HepG2 (cell line): ENCODE measurements at places on chromosomes 4 and X. TPM values are rescaled to one million over a fixed set of nuclear protein-coding genes. Genes with fewer than 3 reads are reported as not detected.

DNA sequence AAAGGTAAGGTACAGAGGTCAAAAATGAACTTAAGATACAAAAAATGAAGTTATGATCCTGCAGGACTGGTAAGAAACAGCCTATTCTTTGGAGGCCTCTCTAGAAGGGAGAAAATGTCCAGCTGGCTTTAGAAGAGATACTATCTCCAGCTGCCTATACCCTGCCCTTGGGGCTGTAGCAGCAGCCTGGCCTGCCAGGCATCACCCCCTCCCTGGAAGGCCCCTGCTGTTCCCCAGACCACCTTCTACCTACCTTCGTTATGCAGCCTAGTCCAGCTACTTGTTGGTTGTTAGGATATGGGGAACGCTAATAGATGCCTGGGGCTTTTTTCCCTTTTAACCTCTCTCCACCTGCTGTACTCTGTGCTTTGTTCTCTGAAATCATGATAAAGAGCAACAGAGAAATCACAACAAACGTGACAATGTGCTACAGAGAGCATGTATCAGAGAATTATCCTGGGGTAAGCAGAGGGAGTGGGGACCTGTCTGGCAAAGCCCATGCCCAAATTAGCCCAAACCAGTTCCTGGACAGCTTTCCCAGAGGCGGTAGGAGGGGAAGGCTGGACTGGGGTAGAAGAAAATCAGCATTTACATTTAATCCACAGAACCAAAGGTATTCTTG is 34.5 kb downstream of the FRMD7 start:
- no peak for DNase-seq

DNA sequence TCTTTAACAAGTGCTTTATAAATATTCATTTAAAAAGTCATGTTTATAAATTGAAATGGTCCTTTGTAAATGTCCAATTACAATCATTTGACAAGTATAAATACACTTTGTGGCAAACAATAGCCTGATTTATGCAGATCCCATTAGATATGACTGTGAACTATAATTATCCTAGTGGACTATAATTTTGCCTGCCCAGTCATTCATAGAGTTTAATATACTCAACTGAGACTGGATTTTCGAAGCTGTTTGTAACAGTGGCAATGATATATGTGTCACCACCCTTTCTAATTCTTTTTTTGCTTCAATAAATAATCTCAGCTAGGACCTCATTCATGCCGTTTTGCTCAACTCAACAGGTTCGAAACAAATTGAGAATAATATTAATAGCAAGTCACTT is 732.0 kb downstream of the PCDH18 start:
- no peak for DNase-seq

- no peak for DNase-seq
These were observed 273.7 kb downstream of the PTTG2 start for GRCh38 chr4:38233727-38234480.

DNA sequence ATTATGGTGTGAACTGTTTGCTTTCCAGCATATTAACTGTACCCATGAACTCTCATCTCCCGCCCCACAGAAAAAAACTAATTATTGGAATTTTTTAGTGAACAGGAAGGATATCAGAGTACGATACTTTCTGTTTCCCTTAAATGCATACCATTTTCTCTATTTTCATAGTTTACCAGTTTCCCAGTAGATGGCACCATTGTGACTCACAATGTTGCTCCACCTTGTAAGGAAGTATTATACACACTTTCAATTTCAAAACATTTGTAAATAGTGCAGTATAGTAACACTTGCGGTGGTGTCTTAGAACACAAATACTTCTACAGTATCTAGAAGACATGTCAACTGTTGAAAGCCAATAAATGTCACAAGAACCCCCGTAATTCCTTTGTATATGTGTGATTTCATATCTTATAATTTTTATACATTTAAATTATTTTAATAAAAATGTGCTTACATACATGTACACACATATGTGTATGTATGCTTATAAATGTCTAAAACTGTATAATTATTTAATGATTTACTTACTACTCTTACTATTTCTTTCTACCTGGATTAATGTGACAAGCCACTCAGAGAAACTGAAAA is 167.3 kb downstream of the SLIT2 start:
- DNase-seq: peak; percentile 36

GRCh38 chr4:34732176-34732950 is 1512.0 kb downstream of the ARAP2 start:
- DNase-seq: peak; percentile 2

DNA sequence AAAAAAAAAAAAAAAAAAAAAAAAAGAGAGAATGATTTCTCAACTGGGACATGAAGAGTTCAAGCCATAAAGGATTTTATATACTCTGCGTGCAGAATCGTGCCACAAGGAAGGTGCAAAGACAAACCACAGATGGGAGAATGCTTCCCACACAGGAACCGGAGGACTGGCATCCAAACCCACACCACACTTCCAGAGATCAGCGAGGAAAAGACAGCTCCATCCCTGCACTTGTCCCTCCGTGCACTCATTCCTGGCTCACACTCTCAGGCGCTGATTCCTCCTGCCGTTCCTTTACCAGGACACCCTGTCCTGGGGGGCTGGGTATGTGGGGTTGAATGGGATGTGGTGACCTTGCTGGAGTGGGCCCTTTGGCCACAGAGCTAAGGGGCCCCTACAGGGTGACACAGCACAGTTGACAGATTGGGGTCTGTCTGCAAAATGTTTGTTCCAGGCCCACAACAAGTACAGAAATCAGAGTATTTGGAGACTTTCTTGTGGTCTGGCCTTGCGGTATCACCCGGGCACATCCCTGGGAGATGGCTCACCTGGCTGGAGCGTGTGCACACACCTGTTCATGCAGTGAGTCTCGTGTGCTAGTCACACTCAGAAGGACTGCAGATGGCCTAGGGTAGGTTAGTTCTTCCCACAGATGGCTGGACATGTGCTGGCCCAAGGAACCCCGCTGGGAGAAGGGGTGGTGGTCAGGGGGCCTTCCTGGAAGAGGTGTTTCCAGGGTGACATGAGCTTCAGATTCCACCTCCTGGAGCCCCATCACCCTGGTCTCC is 55.4 kb upstream of the GPR78 start:
- DNase-seq: no peak

GRCh38 chr4:88582493-88582892 is 9.8 kb upstream of the HERC3 start:
- no peak for DNase-seq

- no peak for DNase-seq
These were observed 58.9 kb downstream of the NAF1 start for GRCh38 chr4:163107754-163108153.

- DNase-seq: no peak
These were observed 93.0 kb upstream of the DKK2 start for GRCh38 chr4:107129076-107129475.

VSIG4 gene
- not detected in 2 replicates for total RNA-seq

F8A2 gene
- total RNA-seq: not detected in 2 replicates

SMC1A gene
- total RNA-seq: 46.6 and 73.4 TPM in 2 replicates

CBR4 gene
- total RNA-seq: 20.7 and 21.9 TPM in 2 replicates

CXCL13 gene
- not detected in 2 replicates for total RNA-seq
